ENCODE measurements at places on chromosomes 3 and 15.

- DNase-seq, result no peak
These were observed 90.1 kb downstream of the IGF2BP2 start for GRCh38 chr3:185734725-185735096.

- no peak for DNase-seq
These were observed 3.3 kb downstream of the OSBPL10 start for GRCh38 chr3:31977736-31978135.

GRCh38 chr15:29669823-29670222 is 152.4 kb downstream of the TJP1 start:
- no peak for DNase-seq

GRCh38 chr3:94673876-94674275 is 611.0 kb downstream of the NSUN3 start:
- no peak for DNase-seq

DNA sequence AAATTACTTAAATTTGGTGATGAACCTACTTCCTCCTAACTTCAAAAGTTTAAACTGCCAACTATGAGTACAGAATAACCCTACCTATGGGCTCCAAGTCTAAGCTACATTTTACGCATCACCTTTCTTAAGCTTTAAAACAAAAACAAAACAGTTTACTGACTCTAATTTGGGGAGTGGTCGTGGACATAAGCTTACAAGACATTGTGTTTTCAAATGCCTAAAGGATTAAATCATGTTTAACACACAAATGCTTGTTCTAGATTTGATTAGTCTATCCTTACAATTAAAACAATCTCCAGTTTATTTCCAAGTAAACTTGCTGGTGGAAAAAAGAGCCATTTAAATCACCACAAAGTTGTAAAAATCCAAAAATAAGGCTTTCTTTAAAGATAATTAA is 62.2 kb downstream of the UACA start:
- DNase-seq, result no peak

GRCh38 chr3:4584456-4585249 is 91.5 kb downstream of the ITPR1 start:
- peak; percentile 48 for DNase-seq

DNA sequence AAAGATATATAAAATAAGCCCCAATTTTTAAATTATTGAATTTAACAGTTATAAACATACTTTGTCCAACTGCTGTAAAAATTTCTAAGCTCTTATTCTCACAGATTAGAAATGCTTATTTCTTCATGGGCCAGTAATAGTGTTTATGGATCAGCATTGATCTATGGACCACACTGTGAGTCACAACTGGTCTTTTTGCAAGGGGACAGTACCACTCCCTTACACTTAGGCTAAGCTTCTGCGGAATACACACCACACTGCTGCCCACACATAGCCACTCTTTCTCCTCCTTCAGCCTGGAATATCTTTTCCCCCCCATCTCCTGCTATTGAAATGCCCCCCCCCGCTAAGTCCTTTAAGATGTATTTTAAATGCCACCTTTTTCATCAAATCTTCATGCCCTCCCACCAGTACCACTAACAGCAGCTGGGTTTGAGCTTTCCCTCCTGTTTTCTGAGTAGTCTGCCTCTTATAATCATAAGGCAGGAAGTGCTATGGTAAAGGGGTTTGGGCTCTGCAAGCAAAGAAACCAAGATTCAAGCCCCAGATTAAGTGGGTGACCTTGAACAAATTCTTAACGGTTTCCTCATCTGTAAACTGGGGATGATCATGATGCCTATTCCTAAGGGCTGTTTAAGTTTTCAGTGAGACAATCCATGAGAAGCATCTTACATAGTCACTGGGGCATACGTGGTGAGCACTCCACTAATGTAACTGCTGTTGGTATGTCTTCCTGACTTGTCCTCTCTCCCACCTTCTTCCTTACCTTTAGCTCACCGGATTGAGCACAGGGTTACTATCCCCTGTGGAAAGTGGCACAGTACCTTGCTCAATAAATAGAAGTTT is 69.2 kb downstream of the DCUN1D1 start:
- DNase-seq, result no peak

- DNase-seq, result no peak
These were observed 30.9 kb upstream of the ATP1B3 start for GRCh38 chr3:141845407-141846049.

- peak; percentile 64 for DNase-seq
These were observed 806.3 kb downstream of the DIPK2A start for GRCh38 chr3:144777906-144778305.

DNA sequence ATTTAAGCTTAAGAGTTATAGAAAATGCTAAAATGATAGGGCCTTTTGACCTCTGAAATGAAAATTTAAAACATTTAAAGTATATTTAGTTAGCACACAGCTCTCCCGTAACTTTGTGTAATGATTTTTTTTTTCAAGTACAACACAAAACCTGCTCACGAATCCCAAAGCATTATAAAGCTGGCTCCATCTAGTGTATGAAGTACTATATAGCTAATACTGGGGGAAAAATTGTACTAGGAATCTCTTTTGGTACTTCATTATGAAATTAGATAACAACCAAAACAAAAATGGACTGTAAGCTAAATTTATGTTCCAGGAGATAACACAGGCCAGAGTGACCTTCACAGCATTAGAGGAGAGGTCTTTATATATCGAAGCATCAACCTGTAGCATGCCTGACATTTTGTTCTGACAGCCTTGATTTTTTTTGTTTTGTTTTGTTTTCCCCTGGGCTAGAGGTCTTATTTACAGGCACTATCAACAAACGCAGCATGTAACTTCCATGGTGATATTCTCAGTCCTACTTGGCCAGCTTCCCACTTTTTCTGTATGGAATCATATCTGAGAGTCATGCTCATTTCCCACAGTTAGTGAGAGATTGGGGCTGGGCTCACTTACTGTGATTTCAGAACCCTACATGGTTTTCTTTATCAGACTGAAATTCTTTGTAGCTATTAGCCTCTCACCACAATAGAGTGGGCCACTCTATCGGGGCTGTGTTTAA is 116.3 kb downstream of the MITF start:
- DNase-seq, result peak; percentile 66
